ENCODE measurements at places on chromosomes 6 and 20. TPM values are rescaled to one million over a fixed set of nuclear protein-coding genes. Genes with fewer than 3 reads are reported as not detected.

GRCh38 chr6:148414836-148415235, 72.2 kb downstream of the SASH1 start:
- DNase-seq, result no peak
- no peaks in the 10 kb centered on the region for H3K4me1 ChIP-seq
- peaks cover 5% of the 10 kb centered on the region for H3K27me3 ChIP-seq
- H3K4me3 ChIP-seq, result no peak overlapping the region
- no peak overlapping the region for H3K27ac ChIP-seq
- H3K36me3 ChIP-seq, result no peaks in the 10 kb centered on the region

- no peak for DNase-seq
- no peak within 1 kb of the TSS for H3K27ac ChIP-seq
- no peaks in the 10 kb centered on the region for H3K4me1 ChIP-seq
- peaks cover 9% of the 10 kb centered on the region for H3K27me3 ChIP-seq
These were observed at the start of gene TREML1 for GRCh38 chr6:41153992-41154625. TSS of gene TREML1 (minus strand) at chr6:41154347. CDS start at chr6:41154288, 59 bp downstream.

- H3K36me3 ChIP-seq, result peaks cover 17% of the 10 kb centered on the region
- H3K4me3 ChIP-seq, result no peak overlapping the region
- no peak for DNase-seq
- H3K27me3 ChIP-seq, result no peaks in the 10 kb centered on the region
- H3K4me1 ChIP-seq, result peaks cover 46% of the 10 kb centered on the region
These were observed 5.3 kb downstream of the SRF start for GRCh38 chr6:43176423-43176786.

DNA sequence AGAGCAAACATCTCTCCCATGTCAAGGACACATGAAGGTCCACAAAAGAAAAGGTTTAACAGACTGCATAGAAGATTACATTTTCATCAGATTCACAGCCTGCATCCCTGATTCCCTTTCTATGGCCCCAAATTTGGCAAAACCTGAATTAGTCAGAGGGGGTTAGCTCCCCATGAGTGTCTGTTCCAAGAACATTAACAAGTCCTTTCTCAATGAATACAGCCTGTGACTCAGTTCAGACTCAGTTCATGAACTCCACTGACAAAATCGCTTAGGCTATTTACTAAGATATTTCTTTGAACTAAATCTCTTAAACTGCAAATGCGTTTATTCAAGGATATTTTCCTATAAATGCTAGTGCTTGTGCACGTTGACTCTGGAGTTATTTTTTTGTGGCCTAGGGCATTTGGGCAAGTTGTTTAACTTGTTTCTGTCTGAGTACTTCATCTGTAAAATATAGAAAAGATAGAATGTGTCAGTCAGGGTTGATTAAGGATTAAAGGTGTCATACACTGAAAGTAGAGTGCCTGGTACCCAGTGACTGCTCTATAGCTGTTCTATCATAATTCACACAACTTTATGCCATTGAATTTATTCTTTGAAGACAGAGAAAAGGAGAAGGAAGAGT, 422.6 kb downstream of the HTR1B start:
- no peaks in the 10 kb centered on the region for H3K27me3 ChIP-seq
- H3K36me3 ChIP-seq, result no peaks in the 10 kb centered on the region
- no peak overlapping the region for H3K4me3 ChIP-seq
- no peak for DNase-seq
- no peak overlapping the region for H3K27ac ChIP-seq
- no peaks in the 10 kb centered on the region for H3K4me1 ChIP-seq

The EDN1 gene
- total RNA-seq, result 1.2 TPM

The RBBP8NL gene
- not detected for total RNA-seq

The GFOD1 gene
- 1.9 TPM for total RNA-seq

Measured in T-cell (primary cell).